Stimulated activated CD4-positive, alpha-beta T cell treated with anti-CD3 and anti-CD28 coated beads, Interleukin-2, amount 100 ng/mL, for 24 hours (primary cell): ENCODE measurements at places on chromosomes 2 and 18.

DNA sequence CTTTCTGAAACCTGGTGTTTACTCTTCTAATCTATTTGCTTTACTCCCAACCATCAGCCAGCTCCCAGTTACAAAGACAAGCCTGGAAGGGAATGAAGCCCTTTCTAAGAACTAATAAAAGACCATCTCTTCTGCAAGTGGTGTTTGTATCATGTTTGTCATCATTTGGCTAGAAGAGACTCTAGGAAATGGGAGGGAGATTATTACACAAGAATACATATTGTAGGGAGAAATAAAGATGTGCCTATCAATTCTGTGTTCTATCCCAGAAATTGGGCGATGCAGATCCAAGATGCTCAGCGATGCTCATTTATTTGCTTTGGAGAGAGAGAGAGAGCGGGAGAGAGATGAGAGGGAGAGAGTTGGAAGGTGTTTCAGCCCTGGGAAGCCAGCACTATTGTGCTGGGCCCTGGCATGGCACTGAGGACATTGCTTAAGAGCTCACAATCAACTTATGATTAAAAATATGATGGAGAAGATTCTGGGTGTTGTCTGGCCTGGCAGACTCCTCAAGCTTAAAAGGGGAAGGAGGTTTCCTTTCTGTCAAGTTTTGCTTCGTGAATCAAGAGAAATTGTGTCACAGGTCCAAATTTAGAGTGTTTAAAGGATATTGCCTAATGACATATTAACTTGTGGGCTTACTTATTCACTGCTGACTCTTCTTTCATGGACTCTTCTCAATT is 41.8 kb upstream of the AFF3 start:
- DNase-seq = no peak

DNA sequence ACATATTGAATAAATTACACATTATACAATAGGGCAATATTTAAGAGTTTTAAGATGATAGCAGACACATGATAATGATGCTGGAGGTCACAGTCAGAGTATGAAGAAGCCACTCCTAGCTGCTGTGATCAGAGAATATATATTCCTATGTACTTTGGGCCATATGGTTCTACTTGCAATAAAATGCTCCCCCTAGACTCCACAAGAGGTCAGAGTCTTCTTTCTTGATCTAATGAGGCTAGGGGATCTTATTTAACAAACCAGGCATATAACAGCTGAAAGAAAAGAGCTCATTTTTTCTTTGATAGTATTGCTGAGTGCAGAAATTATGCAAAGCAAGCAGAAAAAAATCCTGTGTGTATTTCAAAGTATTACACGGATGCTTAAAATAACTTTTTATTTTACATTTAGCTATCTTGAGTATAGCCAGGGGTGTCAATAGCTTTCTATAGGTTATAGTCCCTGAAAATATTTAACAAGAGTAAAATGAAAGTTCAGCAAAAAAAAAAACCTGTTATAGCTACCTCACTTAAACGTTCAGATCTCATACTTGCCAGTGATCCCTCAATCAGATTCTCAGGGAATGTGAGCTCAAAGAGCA is 748.7 kb upstream of the CHAC2 start:
- DNase-seq = no peak

GRCh38 chr18:74155276-74155675 is 7.0 kb downstream of the TIMM21 start:
- DNase-seq = no peak

- no peak for DNase-seq
These were observed 2.3 kb upstream of the GTF3C3 start for GRCh38 chr2:196801674-196802261.

GRCh38 chr2:136070913-136071312 is 47.0 kb downstream of the CXCR4 start:
- DNase-seq = no peak

DNA sequence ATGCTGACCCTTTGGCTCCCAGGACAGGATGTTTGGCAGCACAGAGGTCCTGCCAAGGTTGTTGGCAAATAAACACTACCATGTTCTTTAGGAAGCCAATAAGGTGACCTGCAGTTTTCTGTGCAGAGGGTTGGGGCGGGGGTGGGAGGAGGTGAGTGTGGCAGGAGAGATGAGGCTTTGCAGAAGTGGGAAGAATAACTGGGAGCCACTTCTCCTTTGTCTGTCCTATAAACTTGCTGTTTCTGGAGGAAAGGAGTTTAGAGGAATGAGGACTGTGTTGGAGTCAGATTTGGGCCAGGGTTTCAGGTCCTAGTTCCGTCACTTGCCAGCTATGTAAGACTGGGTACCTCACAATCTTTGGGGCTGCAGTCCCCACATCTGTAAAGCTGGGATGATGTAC is 187.6 kb upstream of the SPRED2 start:
- no peak for DNase-seq

DNA sequence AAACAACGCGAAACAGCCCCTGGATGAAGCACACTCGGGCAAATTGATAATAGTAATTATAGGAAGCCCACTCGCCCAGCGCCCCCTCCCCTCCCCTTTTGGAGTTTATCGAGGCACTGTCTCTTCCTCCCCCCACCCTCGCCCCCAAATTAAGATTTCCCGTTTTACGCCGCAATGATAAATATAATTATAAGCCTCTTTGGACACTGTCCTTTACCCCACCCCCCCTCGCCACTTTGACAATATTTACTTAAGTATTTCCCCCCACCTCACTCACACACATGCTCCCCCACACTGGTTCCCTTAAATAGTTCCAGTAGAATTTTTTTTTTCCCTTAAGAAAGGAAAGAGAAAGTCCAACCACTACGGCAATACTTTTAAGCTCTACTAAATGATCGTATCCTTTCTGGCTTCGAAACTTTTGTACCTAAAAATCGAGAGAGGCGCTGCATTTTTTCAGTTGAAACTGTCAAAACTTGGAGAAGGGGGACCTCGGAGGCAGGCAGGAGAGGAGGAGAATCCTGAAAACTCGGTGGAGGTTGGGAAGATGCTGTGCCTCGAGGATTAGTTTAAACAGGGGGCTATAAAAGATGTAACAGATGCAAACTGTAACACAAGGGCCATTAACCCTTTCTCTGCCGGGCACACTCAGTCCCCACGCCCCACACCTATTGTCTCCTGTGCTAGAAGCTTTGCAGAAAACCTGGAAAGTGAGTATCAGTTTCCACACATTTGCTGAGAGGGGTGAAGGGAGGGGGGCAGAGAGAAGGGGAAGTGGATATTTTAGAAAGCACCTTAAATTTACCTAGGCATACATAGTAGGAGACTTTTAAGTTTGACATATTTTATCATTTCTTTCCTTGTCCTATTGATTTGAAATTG is 1.8 kb downstream of the ZEB2 start:
- no peak for DNase-seq

DNA sequence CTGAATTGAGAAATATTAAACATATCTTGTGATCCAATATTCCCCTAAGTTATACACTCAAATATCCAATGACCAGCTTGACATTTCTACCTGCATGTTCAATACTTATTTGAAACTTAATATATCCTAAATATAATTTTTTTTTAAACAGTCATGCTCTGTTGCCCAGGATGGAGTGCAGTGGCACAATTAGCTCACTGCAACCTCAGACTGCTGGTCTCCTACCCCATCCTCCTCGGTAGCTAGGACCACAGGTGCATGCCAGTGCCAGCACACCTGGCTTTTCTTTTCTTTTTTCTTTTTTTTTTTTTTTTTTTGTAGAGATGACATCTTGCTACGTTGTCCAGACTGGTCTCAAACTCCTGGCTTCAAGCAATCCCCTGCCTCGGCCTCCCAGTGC is 4.2 kb downstream of the KYNU start:
- no peak for DNase-seq
